ENCODE measurements at places on chromosomes 1 and 21. TPM values are rescaled to one million over a fixed set of nuclear protein-coding genes. Genes with fewer than 3 reads are reported as not detected.

ANKRD65 gene
- total RNA-seq = not detected

DCLRE1B gene
- total RNA-seq = 22.8 TPM

ZNF695 gene
- 10.9 TPM for total RNA-seq

KIF21B gene
- 13.4 TPM for total RNA-seq

FCAMR gene
- total RNA-seq = not detected

RXRG gene
- total RNA-seq = not detected

CASP9 gene
- total RNA-seq = 30.5 TPM

LCK gene
- 0.38 TPM for total RNA-seq

RAVER2 gene
- 4.4 TPM for total RNA-seq

- DNase-seq = no peak
Measured at GRCh38 chr1:22236900-22237299, 94.0 kb upstream of the WNT4 start.

GRCh38 chr1:218459450-218459849 is 114.3 kb downstream of the TGFB2 start:
- no peak for DNase-seq

- no peak for DNase-seq
Measured at GRCh38 chr1:57748719-57749118, 324.9 kb upstream of the DAB1 start.

DNA sequence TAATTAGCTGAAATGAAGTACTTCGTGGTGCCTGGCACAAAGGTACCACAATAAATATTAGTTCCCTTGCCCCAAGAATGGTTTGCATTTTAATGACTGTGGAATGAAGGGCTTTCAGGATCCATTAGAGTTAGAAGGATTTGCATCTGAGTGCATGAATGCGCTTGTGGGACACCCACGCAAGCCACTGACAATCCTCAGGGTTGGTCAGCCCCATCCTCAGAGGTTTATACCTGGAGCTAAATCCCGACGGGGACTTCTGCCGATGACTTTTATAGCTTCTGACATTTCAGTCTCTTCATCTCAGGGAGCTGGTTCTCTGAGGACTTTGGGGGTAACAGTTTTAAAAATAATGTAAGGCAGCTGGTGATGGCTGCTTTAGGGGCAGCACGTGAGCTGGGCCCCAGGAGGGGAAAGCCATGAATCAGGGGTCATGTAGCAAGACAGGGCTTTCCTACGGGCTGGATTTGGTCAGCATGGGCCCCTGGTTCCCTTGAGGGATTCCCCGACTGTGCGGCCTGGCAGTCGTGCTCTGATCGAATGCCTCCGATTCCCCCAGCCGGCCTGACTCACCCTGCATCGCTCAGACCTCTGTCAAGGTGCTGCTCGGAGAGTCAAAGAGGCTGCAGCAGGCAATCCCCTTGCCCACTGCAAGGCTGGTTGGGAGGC is 20.8 kb upstream of the IL10 start:
- no peak for DNase-seq

DNA sequence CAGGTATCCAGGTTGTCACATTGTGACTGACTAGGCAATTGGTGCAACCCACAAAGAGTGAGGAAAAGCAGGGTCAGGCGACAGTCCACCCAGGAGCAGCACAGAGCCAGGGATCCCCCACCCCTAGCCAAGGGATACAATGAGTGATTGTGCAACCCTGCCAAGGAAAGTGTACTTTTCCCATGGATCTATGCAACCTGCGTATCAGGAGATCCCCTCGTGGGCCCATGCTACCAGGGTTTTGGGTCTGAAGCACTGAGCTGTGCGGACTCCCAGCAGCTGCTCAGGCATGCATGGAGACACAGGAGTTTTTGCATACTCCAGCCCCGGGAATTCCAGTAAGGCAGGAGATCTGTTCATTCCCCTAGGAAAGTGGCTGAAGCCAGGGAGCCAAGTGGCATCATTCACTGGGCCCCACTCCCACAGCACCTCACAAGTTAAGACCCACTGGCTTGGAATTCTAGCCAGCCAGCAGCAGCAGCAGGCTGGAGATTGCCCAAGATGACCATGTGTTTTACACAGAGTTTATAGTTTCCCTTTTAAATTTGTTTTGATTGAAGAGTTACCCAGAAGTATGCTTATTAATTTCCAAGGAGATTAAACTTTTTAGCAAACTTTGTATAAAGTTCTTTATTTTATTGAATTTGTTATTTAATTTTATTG is 136.0 kb downstream of the LTN1 start:
- no peak for DNase-seq

DNA sequence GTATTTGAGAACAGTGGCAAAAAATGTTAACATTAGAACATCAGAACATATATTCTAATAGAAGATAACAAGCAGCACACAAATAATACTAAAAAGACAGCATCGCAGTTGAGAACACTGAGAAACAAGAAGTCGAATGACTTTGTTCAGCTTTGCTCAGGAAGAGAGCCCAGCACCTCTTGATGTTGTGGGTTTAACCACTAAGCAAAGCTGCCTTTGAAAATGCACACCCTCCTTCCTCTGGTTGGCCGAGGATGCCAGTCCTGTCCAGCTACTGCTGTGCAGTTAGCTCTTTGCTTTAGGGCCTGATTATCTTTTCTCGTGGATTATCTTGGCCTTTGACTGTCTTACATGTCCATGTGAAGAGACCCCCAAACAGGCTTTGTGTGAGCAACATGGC is 60.5 kb downstream of the SPATA46 start:
- no peak for DNase-seq

- DNase-seq = no peak
Measured at GRCh38 chr1:237613984-237614383, 276.7 kb downstream of the ZP4 start.

DNA sequence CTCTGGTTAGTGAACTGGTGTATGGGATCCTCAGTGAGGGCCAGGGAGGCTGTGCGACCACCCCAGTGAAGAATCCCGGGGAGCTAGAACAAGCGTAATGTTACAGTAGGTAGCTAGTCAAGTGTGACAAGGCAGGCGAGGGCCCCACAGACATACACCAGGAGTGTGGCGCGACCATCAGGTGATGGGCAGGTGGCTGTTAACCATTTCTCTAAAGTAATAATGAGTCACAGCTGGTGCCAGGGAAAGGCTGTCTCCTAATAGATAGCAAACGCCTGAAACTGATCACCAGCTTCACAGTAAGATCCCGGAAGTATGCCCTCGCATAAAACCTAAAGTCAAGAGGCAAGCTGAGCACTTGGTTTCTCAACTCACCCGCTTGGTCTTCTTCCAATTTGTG is 40.5 kb upstream of the TARBP1 start:
- no peak for DNase-seq

DNA sequence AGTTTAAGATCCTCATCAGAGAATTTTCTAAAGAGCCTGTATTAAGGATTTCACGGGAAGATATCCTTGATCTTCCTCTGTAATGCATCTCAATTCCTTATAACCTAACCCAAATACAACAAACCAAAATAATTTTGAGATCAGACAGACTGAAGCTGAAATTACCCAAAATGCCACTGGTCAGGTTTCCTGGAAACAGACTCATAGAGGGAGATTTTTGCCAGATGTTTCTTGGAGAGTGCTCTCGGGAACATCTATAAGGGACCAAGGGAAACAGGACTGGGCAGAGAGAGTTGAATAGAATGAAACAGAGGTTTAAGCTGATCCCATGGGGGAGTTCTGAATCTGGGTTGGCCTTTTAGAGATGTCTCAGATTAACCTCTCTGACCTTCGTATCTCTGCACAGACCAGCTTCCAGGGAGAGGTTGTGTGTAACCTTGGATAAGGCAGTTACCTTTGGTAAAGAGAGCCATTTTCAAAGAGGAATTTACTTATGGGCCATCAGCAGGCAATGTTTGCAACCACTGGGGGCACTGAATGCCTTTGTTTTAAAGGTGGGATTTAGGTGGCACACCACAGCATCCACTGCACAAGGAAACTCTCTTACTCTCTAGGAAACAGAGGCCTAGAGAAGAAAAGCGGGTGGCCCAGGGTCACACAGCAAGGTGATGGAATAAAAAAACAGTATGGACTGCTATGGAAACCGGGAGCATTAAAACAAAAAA is 130.8 kb upstream of the SGIP1 start:
- no peak for DNase-seq

GRCh38 chr1:42937141-42937696 is 21.4 kb downstream of the SLC2A1 start:
- DNase-seq = no peak

DNA sequence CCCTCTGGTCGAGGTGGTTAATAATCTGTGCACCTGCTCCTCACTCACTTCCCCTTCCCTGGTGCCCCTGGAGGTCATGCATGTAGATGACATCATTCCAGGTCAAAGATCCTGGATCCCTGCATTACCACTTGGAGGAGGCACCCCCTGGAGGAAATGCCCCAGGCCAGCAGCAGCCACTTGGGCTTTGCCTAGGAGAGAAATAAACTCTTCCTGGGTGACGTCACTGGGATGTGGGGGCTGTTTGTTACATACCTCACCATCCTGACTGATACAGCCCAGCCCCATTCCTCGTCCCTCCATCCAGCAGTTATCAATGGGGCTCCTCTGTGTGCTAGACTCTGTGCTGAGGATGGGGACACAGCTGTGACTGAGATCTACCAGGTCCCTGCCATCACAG is 433.6 kb downstream of the PTPRU start:
- DNase-seq = no peak

- no peak for DNase-seq
Measured at GRCh38 chr1:16189921-16190621, 22.4 kb downstream of the ARHGEF19 start.

DNA sequence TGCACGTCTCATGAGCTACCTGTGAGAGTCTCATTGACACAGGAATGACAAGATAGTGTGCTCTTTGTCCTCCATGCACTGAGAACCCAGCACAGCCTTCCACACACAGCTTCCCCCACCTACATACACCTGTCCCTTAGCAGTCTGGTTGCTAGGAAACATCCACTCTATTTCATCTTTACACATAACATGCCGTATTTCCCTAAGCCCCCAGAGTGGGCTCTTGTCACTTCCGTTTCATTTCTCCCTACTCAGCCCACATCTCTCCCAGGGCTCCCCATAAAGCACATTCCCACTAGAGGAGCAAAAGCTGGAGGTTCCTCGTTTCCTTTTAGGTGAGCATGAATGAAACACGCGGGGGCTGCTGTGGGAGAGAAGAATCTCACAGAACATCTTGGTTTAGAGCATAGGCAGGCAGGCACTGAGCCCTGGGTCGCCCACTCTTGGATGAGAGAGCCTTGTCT is 137.1 kb downstream of the ETS2 start:
- no peak for DNase-seq

GRCh38 chr21:38524168-38525153 is 26.2 kb upstream of the ERG start:
- no peak for DNase-seq

DNA sequence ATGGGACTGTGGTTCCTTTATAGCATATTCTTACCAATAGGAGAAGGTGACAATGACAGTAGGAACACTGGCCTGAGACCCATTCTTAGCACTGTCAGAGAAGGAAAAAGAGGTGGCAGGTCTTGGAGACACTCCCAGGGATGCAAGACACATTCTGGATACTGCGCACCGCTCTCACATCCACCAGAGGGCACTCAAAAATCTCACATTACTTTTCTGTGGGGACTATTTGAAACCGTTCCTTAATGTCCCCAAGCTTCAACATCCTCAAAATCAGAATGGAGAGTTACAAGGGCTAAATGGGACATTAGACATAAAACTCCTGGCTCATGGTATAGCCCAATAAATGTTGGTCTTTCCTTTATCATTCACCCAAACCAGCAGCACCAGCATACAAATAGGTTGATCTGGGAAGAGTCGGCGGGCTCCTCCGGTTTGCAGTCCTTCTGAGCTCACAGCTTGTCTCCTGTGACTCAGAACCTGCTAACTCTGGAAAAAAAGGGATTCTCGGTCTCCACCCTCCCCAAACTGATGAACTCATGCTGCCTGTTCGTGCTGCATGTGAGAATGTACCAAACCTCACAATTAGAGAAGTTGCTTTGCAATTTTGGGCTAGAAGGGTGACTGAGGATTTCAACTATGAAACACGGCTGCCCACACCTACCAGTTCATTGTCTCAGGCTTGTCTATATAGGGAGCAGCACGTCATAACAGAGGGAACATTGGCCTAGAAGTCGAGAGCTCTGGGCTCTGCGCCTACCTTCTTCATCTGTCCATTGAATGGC is 40.2 kb downstream of the IL12RB2 start:
- peak; percentile 49 for DNase-seq

DNA sequence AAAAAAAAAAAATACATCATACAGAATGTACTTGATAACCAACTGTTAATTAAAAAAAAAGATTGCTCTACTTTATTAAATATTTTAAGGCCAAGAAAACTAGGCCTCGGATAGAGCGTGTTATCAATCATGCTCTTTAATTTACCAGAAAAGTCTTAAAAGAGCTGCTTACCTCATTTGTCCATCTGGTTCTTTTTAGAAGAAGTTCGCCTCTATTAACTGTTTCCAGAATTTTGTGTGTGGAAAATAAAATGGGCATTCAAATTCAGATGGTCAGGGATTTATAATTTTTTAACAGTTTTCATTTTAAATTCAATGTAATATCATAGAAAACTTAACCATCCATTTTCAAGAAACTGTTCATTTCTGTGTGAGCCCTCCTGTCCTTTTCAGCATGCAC is 53.8 kb downstream of the KCNK1 start:
- DNase-seq = no peak

- DNase-seq = no peak
Measured at GRCh38 chr1:248805876-248806275, 19.8 kb downstream of the SH3BP5L start.

DNA sequence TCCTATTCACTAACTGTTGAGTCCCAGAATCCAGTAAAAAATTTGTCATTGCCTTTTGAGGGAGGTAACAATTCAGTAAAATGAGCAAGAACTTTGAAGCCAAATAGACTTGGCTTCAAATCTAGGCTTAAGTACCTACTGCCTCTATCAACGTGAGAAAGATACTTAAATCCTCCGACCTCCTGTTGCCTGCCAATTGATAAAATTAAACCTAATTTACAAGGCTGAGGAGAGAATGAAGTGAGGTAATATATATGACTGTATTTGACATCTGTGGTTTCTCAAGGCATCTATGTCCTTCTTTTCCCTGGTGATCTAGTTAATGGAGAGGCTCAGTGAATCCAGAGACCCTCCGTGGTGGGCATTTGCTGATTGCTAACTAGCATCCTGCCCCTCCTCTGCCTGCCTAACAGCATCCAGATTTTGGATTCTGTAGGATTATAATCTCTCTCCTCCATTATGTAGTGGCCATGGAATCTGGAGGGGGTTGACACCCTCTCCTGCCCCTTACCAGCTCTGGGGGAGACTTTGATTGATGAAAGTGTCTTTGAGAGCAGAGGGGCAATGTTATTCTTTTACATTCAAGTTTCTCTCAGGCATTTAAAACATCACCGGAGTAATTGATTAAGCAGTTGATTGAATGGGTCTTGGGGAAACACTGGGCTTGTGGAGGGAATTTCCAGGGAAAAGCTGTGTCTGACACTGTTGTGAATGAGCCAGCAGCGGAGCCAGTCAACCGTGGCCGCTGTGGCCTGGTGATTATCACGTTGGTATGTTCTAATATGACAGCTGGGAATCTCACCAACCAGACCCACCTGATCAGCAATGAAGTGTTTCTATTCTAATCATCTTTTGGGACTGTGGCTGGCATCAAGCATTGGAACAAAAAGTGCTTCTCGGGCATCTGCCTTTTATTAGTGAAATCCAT is 140.7 kb upstream of the FAM78B start:
- no peak for DNase-seq

- DNase-seq = no peak
Measured at GRCh38 chr1:14848203-14848602, 249.7 kb downstream of the KAZN start.
